ENCODE measurements at places on chromosomes 2 and 18.

GRCh38 chr2:222074674-222075073 is 224.1 kb downstream of the PAX3 start:
- DNase-seq, result no peak

GRCh38 chr2:69241093-69241492 is 145.9 kb downstream of the GFPT1 start:
- no peak for DNase-seq

GRCh38 chr2:154361276-154361675 is 337.2 kb upstream of the KCNJ3 start:
- no peak for DNase-seq

- no peak for DNase-seq
Observed at GRCh38 chr2:231223458-231223976, 25.1 kb downstream of the ARMC9 start.

- DNase-seq, result no peak
Observed at GRCh38 chr2:180324182-180324581, 317.1 kb upstream of the CWC22 start.
